CD8-positive, alpha-beta memory T cell (primary cell): ENCODE measurements at places on chromosomes 16 and 17. TPM values are rescaled to one million over a fixed set of nuclear protein-coding genes. Genes with fewer than 3 reads are reported as not detected.

DNA sequence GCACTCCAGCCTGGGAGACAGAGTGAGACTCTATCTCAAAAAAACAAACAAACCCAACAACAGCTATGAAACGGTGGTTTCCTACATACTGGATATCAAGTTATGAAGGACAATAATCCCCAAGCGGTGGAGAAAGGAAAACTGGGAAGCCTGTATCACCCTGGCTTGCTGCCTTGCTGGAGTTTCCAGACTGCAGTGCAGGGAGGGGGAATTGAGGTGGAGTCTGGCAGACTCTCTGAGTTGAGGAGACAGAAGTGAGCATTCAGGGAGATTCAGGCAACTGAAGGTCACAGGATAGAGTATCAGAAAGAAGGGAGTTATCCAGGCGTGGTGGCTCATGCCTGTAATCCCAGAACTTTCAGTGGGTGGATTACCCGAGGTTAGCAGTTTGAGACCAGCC, 11.9 kb downstream of the QRICH2 start:
- no peak for DNase-seq

The HASPIN gene
- 16.0 TPM for total RNA-seq

DNA sequence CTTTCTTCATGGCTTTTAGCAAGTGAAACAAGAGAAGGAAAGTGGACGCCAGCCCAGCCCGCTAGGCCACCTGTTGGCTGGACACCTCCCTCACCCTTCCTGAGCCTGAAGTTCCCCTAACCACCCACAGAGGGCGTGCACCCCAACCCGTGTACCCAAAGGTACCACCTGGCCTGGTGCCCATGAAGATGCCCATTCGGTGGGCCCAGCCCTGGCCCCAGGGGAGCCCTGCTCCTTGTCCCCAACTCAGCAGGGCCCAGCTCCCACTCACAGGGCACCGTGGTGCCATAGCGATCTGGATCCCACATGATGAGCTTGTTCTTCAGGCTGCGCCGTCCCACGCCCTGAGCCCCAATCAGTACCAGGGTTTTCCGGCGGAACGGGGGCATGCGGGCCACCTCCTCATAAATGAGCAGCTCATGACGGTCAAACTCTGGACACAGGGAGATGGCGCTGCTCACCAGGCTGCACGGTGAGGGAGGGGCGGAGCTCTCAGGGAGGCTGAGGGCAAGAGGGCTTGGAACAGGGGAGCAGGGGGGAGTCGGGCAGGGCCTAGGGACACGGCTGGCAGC, 26.8 kb downstream of the MPP2 start:
- DNase-seq = no peak

The SBK1 gene
- total RNA-seq = 4.1 TPM

The PYY gene
- total RNA-seq = not detected

GRCh38 chr17:33816842-33817617, 438.1 kb upstream of the CCL2 start:
- DNase-seq = no peak

DNA sequence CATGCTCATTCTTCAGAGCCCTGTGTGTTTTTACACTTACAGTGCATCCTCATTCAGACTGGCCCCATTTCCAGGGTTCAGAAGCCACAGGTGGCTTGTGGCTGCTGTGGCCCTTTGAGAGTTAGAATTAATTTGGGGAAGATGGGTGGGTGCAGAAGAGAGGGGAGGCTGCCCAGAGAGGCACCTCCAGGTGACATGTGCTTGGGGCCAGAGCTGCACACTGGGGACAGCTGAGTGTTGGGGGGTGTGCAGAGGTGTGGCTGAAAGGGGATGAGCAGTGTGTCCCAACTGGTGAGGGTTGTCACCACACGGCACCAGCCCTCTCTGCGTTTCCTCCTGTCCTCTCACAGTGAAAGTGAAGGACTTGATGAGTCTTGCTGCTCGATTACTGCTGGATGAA, 6.9 kb upstream of the EIF1 start:
- no peak for DNase-seq

DNA sequence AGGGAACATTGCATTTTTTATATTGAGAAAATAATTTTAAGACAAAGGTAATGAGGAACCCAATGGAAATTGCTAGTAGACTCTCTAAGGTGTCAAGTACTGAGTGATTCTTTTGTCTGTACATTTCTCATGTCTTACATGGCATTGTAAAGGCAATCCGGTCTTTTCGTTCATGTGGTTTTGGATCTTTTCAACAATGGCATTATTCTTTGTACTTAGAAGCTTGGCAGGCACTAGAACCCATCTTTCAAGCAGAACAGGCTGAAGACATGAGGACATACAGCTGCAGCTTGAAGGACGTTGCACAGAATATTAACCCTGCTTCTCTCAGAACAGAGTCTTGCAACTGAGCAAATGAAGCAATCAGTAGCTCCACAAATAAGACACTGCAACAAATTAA, 231.5 kb upstream of the ZFHX3 start:
- DNase-seq = no peak

DNA sequence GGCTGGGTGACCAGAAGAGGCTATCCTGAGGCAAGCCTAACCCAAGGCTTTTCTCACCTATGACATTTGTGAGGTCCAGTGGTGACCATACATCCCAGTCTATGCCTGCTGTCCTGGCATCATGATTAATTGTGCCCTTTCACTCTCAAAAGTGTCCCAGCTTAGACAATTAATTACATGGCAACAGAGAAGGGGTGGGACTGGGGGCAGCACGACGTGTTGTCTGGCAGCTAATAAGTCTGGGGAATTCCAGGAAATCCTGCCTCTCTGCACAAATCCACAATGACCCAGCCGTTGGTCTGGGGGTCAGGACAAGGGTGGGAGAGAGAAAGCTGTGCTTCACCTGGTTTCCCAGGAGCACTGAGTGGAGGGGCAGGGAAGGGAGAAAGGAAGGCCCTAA, 14.0 kb upstream of the MTMR4 start:
- no peak for DNase-seq

The TPSG1 gene
- total RNA-seq = not detected

GRCh38 chr17:80996422-80997305, 5.0 kb downstream of the CHMP6 start:
- DNase-seq = no peak

DNA sequence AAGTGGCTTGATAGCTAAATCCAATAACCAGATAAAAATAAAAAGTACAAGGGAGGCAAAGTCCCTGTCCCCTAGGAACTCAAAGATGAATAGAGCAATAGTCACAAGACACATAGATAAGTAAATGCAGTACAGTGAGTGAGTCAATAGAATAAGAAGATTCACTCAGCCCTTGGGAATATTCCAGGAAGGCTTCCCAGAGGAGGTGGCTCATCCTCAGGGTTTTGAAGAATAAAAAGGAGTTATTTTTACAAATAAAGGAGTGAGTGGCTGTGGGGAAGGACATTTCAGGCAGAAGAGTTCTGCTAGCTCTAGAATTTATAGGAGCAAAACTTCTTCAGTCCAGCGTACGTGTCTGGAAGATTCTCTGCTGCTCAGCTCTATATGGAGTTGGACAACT, 177.4 kb upstream of the SDK2 start:
- no peak for DNase-seq

DNA sequence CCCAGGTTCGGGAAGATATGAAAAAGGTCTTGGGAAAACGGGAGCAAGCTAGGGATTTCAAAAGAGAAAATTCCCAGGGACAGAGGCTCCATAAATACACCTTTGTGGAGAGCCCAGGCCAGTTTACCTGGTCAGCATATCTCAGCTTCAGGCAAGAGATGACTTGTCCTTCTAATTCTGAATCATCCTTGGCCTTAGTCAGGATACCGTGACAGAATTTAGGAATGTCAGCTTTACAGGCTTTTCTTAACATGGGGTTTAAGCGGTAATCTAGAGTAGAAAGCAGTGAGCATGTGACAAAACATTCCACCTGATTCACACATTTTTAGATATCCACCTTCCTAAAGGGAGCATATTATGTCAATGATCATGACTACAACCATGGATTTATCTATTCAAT, 41.1 kb upstream of the CLEC18B start:
- DNase-seq = no peak

- no peak for DNase-seq
Observed at GRCh38 chr16:77856438-77857160, 68.2 kb downstream of the VAT1L start.

DNA sequence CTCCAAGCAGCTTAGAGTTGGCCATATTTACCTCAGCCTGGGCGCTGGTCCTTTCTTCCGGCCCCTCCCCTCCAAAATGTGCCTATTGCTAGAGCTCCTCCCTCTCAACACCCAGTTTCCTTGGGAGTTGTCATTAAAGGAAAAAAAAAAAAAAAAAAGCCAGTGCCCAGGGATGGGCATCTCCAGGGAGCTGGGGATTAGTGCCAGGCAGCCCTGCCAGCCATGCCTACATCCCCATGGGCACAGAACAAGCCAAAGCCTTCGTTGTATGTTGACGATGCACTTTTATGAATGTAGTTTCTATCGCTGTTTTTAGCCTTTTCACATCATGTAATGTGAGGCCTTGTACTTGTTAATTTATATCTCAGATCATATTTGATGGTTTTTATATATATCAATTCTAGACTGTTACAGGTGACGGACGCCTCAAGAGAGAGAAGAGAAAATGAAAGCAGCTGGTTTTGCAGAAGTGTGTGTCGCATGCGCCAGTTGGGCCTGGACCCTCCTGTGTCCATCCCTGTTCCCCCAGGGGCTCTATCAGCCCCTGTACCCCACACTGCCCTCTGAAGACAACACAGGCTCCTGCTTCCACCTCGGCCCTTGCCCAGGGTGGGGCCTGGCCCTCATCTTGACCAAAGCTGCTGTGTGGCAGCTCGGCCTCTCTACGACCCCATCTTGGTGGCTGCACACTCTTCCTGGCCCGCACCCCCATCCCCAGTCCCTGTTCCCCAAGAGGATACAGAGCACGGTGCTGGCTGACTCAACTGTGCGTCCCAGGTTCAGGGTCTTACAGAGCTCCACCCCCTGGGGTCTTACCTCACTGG, 4.8 kb downstream of the LIMD2 start:
- no peak for DNase-seq

DNA sequence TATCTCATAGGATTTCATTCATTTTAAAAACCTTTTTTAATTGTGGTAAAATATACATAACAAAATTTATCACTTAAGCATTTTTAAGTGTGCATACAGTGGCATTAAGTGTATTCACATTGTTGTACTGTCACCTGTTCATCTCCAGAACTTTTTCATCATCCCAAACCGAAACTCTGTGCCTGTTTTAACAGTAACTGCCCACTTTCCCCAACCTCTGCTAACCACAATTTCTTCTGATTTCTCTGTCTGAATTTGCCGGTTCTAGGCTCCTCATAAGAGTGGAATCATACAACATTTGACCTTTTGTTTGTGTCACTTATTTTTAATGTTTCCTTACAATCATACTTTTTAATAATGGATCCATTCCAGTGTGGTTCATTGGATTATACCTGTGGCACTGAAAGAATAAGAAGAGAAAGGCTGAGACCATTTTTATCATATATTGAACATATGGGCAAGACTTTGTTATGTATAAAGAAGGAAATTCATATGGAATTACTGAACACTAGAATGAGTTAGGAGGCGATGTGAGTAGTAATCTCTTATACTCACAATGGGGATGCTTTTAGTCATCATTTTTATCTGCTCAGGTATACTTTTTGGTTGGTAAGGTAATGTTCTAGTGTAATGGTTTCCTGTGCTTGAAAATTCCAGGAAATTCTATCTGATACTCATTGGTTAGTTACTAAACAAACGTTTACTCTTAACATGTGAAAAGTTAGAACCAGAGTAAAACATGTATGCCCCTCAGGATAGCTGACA, 10.8 kb downstream of the CYLD start:
- DNase-seq = no peak

GRCh38 chr17:4204190-4204589, 59.6 kb downstream of the ANKFY1 start:
- no peak for DNase-seq

The ADAP2 gene
- 2.3 TPM for total RNA-seq

- no peak for DNase-seq
Observed at GRCh38 chr17:55709984-55710383, 12.7 kb downstream of the TMEM100 start.

GRCh38 chr16:47492428-47493377, 31.6 kb downstream of the PHKB start:
- DNase-seq = no peak

The NEURL4 gene
- 60.1 TPM for total RNA-seq

The TSPAN10 gene
- 0.31 TPM for total RNA-seq

- DNase-seq = no peak
Observed at GRCh38 chr17:57644326-57644725, 100.8 kb downstream of the CCDC182 start.
